Dorsolateral prefrontal cortex (tissue), 122 donors: ENCODE measurements at places on chromosomes 2 and 18. TPM values are rescaled to one million over a fixed set of nuclear protein-coding genes. Genes with fewer than 3 reads are reported as not detected.

DNA sequence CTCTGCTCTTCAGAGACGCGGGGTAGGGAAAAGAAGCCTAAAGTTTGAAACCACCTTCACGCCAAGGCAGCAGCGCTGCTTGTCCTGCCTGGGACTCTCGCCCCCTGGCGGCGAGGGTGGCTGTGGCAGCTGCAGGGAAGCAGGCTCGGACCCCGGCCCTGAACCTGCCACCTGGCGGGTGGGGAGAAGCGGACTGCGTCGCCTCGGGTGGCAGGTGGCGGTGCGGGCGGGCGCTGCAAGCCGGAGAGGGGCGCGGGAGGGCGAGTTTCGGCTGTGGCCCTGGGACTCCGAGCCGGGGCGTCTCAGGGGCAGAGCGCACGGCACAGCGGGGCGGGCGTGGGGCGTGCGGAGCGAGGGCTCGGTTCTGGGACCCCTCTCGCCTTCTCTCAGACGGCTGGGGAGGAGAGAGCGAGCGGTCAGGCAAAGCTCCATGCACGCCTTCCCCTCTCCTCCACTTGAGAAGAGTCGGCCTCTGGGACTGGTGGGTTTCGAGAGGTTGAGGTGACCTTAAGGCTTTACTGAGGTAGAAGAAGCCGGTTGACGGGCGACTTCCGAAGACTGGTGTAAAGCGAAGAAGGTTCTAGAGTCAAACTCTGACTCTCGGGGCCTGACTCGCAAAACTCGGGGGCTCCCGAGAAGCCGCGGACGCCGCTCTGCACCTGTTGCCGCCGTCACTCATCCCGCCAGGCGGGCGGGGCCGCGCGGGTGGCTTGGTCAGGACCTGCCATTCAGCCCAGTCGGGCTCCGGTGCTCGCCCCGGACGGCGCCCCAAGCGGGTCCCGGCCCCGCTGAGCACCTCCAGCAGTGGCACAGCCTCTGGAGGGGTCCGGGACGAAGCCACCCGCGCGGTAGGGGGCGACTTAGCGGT is 1.1 kb upstream of the BOLL start:
- DNase-seq = no peak

DNA sequence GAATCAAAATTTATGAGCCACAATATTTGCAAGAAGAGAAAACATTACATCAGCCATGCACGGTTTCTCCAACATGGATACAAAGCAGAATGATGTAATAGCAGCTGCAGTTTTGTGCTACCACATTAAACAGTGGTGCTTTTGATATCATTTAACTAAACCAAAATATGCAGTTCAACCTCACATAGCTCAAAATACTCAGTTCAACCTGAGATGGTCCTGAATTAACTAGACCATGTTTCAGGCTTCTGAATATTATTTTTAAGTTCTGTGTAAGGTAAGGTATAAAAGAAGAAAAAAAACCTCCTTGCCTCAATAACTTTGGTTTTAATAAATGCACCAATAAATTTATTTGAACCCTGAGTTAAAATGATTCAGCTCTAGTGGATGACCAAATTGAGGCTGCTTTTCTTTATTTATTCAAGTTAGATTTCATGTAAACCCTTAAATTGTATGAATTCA is 18.8 kb upstream of the TSPYL6 start:
- no peak for DNase-seq

- no peak for DNase-seq
Observed at GRCh38 chr2:160363055-160363454, 130.6 kb downstream of the RBMS1 start.

DNA sequence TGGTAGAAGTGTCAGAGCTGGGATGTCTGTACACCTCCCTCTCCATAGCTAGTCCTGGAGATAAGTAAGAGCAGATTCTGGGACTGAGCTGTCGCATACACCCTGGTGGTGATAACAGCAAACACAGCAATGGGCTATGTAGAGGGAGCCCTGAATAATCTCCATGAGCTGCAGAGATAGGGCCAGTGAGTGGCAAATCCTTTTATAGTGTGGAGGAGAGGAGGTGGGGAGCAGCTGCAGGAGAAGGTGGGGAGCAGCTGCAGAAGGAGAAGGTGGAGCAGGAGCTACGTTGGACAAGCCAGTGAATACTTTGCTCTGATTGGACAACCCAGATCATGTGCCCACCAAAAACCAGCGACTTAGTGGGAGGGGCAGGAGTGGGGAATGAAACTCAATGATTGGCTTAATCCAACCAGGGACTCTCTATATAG is 85.5 kb downstream of the TMEM247 start:
- DNase-seq = no peak

DNA sequence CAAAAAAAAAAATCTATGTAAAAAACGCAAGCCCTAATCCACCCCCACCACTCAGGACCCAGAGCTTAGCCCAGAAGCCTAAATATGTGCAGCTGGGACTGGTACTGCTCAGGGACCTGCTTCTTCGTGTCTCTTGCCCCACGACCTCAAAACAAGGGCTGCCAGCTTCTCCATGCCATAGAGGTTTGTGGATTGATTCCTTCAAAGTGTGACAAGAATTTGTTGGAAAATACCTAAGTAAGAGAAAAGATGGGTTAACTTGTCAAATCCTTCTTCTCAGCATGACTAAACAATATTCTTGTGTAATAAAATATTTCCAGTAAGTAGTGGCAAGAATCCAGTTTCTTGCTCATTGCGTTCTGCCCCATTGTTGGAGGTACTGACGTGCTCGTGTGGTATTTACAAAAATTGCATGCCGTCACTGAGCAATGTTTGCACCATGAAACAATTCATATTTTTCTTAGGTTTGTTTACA is 825 bp upstream of the SCYGR1 start:
- DNase-seq = no peak

CYP1B1 gene
- 14.5 TPM for total RNA-seq

DNA sequence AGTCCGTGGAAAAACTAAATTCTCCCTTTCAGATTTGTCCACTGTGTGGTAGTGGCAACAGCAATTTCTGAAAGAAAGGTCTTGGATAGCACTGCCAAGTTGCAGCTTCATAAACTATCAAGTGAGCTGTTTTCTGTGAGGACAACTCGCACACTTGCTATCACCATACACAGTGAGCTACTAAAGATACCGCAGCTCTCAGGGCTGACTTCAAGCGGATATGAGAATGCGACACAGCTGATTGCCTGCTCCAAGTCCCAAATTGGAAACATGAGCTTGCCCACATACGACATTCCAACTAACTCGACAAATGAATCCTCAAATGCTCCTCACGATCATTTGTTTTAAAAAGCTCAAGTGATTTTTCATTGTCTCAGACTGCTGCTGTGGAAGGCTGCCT is 46.2 kb downstream of the E2F6 start:
- DNase-seq = no peak

RPL37A gene
- 967 TPM for total RNA-seq

PSMA8 gene
- total RNA-seq = not detected

- DNase-seq = no peak
Observed at GRCh38 chr2:206379266-206379665, 64.1 kb upstream of the ADAM23 start.

- no peak for DNase-seq
Observed at GRCh38 chr2:135913727-135914365, 37.6 kb upstream of the MCM6 start.

DNA sequence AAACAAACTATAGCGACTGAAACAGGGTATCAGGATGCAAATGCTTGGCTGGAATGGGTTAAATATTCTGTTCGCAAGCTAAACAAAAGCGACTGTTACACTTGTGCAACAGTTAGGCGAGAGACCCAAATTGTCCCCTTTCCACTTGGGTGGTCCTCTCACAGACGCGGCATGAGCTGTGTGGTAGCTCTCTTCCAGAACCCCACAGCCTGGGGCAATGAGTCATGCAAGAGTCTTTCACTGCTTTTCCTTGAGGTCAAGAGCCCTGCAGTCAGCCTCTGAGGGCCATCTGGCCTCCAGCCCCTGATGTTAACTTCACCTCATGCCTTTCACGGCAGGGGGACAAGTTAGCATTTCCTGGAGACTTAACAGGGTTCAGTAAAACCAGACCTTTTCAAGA is 25.7 kb downstream of the SULT1C4 start:
- DNase-seq = no peak

GRCh38 chr2:153163055-153163454 is 315.5 kb downstream of the RPRM start:
- DNase-seq = no peak

IL36G gene
- total RNA-seq = not detected

ITGA4 gene
- 2.7 TPM for total RNA-seq

GRCh38 chr2:69272803-69273471 is 114.1 kb downstream of the GFPT1 start:
- DNase-seq = no peak

- DNase-seq = no peak
Observed at GRCh38 chr2:189629531-189630453, 31.5 kb upstream of the ASNSD1 start.

CCDC148 gene
- 10.8 TPM for total RNA-seq

FOXI3 gene
- total RNA-seq = not detected

DNA sequence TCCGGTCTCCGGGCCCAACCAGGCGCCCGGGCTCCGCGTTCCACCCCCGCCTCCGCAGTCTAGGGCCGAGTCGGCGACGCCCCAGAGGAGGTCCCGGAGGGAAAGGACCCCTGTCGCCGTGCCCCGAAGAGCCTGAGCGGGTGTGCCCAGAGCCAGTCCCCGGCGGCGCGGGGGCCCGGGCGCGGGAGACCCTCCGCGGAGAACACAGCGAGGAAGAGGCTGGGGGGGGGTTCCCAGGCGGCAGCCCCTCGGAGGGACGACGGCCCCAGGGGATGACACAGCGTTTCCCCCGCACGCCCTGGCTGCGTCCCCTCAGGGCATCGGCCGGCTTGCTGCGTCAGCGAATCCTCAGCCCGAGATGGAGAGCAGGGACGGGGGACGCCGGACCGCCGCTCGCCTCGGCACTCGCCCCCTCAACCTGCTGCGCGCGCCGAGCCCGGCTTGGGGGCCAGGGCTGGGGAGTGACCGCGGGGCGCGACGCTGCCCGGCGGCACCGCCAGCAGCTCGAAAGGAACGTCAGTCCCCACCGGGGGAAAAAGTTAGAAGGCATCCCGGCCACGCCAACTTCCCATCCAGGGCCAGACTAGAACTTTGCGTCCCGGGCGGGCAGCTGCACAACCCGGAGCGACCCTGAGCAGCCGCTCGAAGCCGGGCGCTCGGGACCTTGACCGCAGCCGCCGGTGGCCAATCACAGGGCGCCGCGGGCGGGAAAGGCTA is 711 bp downstream of the SFXN5 start:
- no peak for DNase-seq

DNA sequence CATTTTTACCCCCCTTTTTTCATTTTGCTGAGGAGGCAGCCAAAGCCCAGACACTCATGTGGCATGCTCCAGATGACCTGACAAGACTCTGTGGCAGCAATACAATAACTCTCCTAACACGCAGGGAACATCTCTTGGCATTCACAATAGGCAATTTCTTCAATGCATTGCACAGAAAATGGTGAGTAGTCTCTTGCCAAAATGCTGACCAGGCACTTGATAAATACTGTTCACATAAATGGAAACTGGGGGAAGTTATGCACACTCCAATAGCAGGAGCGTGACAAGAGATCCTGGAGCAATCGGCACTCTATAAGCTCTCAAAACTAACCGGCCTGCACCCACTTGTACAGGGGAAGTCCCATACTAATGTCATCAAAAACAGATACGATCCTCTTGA is 66.3 kb downstream of the NBAS start:
- DNase-seq = no peak

ACADL gene
- total RNA-seq = 6.4 TPM

- DNase-seq = no peak
Observed at GRCh38 chr2:75709297-75709696, 1.4 kb downstream of the GCFC2 start.

GRCh38 chr2:33839791-33840190 is 240.7 kb upstream of the FAM98A start:
- DNase-seq = no peak

GRCh38 chr2:54624591-54625071 is 98.8 kb upstream of the EML6 start:
- no peak for DNase-seq

DNA sequence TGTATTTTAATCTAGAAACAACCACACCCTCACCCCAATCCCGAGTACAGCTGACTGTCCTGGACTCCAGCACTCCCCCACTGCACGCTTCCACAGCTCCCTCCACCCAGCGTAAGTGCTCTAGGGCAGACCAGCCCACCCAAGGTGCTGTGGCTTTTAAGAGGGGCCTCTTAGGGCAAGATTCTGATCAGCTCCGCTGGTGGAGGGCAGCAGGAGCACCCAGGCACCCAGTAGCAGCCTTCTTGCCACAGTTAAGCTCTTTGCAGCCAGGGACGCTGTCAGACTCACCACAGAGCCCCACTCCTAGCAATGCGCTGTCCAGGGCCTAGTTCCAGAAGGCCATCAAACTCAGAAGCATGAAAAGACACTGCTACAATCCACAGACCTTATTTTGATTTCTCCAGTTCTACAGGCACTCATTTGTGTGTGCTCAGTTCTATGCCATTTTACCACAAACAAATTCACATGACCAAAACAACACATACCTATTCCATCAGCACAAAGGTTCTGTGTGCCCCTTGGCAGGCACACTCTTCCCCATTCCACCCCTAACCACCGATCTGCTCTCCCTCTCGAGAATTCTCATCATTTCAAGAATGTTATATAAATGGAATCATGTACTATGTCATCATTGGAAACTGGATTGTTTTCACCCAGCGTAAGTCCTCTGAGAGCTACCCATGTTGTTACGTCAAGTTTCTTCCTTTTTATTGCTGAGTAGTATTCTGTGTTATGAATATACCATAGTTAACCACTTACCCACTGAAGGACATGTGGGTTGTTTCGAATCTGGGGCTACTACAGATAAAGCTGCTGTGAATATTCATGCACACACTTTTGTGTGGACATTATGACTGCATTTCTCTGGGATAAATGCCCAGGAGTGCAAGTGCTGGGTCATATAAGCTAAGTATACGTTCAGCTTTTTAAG is 40.4 kb downstream of the PTPN2 start:
- no peak for DNase-seq

RAD51AP2 gene
- total RNA-seq = 2.0 TPM

DNA sequence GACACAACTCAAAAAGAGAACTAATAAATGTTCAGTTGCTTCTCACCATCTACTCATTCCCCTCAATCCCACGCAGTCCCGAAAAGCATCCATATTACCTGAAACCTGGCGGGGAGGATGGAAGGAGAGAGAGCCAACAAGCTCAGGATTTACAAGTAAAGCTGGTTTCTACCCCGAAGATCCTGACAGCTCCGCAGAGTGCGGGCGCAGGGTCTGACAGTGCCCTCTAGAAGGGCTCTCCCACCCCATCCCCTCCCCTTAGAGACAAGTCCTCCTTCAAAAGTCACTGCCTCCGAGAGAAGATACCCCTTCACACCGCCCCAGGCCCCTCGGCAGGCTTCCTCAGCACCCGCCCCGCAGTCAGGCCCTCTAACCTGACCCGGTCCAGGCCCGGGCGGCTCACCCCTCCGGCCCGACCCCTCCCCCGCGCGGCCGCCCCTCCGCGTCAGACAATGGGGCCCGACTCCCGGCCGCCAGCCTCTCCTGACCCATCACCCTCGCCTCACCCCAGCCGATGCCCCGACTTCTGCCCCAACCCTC is 550 bp downstream of the RAB1A start:
- DNase-seq = peak; percentile 38

DNA sequence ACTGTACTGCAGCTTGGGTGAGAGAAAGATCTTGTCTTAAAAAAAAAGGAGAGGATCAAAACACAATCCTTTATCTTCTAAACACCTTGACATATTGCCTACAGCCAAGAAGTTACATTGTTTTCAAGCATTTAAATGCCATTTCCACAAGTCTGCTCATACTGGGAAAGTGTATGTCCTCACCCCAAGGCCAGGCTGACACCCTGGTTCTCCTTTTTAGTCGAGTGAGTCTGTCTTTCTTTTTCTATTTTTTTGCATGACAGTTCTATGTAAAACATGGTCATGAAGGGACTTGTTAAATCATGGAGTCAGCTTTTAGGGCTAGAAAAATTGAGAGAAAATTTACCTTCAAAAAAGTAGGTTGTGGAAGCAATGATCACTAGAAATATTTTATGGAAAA is 233.3 kb downstream of the FAM210A start:
- DNase-seq = no peak
